ENCODE measurements at places on chromosomes 1 and 21.

- DNase-seq, result no peak
These were observed 126.8 kb downstream of the PEX14 start for GRCh38 chr1:10601342-10602070.

DNA sequence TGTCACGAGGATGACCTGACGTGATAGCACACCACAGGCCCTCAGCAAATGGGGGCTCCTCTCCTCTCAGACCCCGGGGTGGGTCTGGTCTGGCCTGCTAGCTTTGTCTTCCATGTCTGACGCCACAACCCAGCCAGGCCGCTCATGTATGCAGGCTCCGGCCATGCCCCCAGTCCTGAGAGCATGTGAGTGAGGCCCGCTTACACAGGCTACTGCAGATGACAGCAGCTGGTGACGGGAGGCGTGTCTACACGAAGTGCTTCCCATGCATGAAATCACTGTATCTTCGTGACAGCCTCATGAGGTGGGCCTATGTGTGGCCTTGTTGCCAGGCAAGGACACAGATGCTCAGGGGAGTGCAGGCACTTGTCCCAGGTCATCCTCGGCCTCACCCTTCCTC lies 16.4 kb downstream of the WNT4 start:
- DNase-seq, result no peak

- no peak for DNase-seq
These were observed 5.7 kb downstream of the RSPO1 start for GRCh38 chr1:37629008-37629407.

GRCh38 chr1:102851616-102852015 lies 256.7 kb downstream of the COL11A1 start:
- no peak for DNase-seq

DNA sequence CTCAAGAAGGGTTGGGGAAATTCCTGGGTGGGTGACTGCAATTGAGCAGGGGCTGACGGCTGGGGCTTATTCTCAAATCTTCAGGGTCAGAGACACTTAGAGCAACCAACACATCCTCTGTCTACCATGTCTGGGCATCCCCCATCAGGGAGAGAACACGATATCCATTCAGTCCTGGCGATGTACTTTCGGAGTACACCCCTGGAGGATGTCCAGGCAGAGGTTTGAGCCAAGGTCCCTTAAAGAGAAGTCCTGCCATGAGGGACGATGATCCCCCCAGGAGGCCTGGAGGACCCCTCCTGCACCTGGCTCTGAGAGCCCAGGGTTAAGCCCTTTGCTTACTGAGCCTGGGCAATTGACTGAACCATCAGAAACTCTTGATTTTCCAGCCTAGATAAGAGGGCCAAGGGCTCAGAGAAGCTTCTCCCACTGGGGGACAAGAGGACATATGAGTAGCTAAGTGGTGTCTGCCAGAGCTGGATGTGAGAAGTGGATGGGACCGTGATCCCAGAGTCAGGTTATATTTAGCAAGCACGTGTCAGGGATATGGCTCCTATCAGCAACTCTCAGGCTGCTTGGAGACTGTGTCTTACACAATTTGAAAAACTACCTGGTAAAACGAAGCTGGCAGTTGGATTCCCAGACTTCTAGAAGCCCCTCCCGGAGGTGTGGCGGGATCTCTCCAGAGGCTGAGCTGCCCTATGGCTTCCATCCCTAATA lies 253.3 kb upstream of the VAMP3 start:
- DNase-seq, result no peak

DNA sequence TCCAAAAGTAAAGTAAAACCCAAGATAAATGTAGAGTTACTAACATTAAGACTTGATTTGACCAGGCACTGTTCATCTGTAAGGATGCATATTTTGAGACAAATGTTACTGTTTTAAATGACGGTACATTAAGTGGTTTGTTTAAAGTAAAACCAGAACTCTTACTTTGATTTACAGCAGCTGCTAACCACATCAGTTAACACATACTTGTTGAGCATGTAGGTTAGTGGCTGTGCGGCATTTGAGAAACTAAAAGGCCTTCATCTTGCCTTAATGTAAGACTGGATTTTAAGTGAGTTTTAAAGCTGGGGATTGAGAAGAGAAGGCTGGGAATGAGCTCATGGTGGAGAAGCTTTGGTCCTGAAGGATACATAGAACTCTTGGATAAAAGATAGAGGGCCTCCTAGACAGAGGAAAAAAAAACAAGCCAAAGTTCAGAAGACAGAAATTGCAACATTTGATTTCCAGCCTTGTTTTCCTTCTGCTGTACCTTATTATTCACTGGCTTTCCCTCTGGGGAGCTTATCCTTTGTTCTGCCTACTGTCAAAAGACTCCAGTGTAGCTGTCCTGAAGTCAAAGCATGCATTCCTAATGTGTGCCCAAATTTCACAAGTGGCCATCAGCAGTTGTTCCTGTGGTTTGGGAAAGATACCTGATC lies 66.6 kb downstream of the MTR start:
- DNase-seq, result no peak

DNA sequence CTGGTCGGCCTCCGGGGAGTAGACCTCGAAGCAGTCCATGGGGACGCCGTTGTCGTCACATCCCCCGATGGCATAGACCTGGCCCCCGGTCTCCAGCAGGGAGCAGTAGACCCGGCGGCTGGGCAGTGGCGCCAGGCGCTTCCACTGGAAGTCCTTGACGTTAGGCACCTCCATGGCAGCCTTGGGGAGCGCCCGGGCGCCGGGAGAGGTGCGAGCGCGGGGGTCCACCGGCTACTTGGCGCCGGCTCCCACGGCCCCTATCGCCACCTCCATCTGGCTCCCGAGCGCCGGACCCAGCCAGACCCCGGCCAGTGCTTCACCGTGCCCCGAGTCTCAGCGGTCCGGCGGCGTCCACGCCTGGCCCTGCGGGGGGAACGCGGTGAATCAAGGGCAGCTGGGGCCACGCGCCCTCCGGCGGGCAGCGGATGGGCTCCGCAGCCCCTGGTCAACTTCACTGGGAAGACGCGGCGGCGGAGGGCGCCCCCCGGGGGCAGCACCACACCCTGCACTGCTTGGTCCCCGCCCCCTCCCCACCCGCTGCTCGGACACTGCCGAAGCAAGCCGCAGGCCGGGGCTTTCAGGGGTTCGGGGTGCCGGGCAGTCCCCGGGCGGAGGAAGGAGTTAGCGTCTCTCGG lies 13.2 kb downstream of the KLHDC8A start:
- DNase-seq, result no peak

GRCh38 chr1:222416001-222416791 lies 131.7 kb downstream of the HHIPL2 start:
- DNase-seq, result peak; percentile 4

GRCh38 chr1:78280626-78281025 lies 210.1 kb upstream of the PTGFR start:
- DNase-seq, result no peak

DNA sequence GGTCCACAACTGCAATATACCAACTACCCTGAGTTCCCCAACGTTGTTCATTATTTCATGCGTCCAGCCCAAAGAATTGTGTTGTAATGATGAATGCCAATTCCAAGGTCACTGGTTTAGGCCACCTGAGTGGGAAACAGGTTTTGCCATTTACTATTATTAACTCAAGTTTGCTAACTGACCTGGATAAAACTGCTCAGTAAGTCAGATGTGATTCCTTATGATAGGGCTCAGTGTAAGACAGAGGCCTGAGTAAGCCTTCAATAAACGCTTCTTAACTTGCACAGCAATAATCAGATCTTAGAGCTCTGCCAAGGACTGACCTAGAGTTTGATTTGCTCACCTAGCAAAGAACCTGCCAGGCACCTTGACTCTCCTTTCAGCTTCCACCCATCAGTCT lies 10.0 kb downstream of the PUM1 start:
- DNase-seq, result no peak

DNA sequence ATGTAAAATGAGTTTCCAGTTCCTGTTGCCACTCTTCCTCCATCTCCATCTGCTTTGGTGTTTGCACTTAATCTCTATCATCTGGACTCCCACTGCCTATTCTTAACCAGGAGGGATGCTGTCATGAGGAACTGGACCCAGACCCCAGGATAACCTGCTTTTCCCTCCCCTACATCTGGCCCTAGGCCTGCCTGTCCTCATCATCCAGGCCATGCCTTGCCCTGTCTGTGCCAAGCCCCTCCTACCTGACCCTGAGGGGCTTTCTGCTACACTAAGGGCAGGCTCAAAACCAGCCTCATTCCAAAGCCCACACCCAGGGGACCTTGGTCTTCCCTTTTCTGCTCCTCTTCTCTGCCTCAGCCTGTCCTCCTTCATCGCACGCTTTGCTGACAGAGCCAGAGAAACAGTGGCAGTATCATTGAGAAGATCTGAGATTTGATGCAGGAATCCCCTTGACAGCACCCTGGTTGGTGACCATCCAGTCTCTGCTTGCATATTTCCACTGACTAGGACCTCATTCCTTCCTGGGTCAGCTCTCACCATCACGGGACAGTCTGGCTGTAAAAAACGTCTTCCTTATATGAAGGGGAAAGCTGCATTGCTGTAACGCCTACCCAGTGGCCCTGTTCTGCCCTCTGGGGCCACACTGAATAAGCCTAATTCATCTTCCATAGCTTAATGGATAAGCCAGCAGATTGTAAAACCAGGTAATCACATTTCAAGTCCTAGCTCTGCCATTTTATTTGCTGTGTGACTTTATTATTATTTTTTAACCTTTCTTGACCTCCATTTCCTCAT lies 38.8 kb downstream of the PLXNA2 start:
- DNase-seq, result no peak

- DNase-seq, result no peak
These were observed 44.7 kb upstream of the DISC1 start for GRCh38 chr1:231581859-231582258.

GRCh38 chr1:57826535-57826934 lies 402.7 kb upstream of the DAB1 start:
- DNase-seq, result no peak

DNA sequence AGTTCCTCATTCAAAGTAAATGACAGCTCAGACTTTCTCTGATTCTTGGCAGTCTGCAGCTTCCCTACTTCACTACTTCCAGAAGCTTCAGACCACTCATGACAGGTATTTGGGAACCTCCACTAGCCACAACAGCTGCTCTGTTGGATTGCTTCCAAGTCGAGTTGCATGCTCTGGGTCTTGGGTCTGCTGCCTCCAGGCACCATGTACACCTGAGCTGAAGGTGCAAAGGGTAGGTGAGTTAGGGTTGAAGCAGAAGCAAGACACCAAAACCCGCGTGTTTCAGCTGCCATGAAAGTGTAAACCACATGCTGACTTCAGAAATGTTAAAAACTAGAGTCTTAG lies 62.7 kb downstream of the ZNF684 start:
- DNase-seq, result no peak

- no peak for DNase-seq
These were observed 96.6 kb upstream of the IPO9 start for GRCh38 chr1:201732351-201732750.

GRCh38 chr1:3038571-3039181 lies 17.4 kb downstream of the ACTRT2 start:
- DNase-seq, result no peak

DNA sequence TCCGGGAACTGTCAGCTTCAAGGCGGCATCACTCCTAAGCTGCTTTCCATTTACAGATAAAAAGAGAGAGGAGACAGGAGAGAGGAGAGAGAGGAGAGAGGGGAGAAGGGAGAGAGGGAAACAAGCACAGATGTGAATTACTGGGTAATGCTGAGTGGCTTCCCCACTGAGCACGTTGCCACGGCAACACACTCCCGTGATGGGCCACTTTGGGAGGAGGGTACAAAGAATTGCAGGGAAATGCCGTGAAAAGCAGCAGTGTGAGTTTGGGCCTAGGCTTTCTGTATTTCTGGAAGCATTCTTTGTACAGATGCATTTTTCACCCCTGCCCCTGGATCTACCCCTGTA lies 128.0 kb upstream of the IRF2BP2 start:
- no peak for DNase-seq

DNA sequence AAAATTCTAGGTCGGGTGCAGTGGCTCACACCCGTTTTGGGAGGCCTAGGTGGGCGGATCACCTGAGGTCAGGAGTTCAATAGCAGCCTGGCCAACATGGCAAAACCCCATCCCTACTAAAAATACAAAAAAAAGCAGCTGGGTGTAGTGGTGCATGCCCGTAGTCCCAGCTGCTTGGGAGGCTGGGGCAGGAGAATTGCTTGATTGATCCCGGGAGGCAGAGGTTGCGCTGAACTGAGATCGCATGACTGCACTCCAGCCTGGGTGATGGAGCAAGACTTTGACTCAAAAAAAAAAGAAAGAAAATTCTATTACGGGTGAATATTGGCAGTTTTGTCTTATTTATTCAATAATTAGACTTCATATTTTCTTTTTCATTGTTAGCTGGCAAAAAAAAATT lies 62.1 kb downstream of the SNX7 start:
- no peak for DNase-seq

DNA sequence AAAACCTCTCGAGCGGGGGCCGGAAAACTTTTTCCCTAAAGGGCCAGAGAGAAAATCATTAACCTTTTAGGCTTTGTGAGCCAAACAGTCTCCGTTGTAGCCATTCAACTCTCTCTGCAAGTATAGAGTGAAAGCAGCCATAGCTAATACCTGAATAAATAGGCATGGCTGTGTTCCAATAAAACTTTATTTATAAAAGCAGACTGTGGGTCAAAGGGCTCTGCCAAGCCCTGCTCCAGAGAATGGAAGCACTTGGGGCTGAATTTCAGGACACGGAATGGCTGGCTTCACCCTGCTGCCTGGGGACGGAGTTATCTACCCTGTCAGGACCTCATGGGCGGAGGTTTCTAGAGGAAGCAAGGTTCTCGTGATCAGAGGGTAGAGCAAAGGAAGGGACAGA lies 92.7 kb downstream of the CASZ1 start:
- DNase-seq, result no peak

GRCh38 chr1:163531345-163531744 lies 209.6 kb downstream of the NUF2 start:
- no peak for DNase-seq

DNA sequence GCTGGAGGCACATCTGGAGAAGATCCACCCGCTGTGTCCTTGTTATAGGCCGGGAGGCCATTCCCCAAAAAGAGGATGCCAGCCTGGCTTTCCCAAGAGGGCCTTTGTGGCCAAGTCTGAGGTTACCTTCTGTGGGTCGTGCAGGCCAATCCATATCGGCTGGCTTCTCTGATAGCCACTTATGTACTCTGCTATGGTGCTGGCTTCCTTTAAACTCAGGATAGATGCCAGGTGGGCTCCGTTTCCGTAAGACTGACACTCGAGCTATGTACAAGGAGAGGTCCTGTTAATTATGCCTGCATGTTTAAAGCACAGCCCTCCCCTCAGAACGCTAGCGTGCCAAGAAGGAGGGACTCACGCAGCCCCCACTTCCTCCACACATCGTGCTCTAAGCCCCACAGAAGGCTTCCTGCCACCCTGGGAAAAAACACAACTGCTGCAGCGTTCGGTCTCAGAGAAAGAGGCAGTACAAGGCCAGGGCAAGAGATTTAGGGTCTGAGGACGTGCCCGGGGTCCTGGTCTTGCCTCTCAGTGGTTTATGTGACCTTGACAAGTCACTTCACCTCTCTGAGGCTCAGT lies 11.6 kb downstream of the REG4 start:
- no peak for DNase-seq

DNA sequence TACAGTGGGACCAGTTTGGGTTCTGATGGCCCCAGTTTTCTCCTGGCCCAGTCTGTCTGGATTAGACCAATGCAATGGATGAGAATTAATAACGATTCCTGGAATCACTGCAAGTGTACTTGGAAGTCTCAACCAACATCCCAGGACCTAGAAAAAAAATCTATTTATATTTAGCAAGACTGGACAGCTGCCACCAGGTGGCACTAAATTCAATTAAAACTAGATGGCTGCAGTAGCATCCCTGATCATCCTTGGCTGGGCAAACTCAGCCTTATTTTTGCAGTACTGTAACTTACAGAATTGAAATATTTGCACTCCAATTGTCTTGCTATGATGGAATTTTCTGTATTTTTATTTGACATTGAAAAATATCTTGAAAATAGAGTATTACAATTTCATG lies 165.7 kb downstream of the NCAM2 start:
- peak; percentile 19 for DNase-seq

Data from CD4-positive, alpha-beta T cell treated with Interleukin-15 for 4 hours (primary cell).